ENCODE measurements at places on chromosomes 3 and 15.

DNA sequence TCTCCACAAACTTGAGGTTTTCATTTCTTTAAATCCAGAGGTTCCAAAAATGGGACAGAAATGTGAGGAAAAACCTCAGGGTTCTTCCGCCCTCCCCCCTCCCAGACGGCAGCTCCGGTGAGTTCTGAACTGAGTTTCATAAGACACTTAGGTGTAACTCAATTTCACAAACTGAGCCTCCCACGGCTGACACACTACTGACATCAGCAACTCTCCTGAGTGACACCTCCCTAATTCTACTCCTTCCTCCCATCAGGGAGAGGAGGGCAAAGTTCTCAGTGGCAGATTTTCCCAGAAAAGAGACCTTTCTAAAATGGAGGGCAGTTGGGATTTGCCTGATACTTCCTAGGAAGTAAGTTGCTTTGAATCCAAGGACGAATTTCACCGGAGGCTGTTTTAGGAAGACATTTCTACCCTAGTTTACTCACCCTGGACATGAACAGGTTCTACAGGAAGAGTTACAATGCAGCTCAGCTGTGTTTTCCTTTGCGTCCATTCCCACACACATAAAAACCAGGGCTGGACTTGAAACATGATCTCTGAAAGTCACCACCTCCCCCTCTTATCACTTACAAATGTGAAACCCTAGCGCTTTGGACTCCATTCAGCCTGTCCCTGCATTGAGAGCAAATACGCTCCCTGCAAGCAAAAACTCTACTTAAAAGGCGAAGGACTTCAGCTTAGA is 78.1 kb upstream of the LMOD3 start:
- no peak for DNase-seq

DNA sequence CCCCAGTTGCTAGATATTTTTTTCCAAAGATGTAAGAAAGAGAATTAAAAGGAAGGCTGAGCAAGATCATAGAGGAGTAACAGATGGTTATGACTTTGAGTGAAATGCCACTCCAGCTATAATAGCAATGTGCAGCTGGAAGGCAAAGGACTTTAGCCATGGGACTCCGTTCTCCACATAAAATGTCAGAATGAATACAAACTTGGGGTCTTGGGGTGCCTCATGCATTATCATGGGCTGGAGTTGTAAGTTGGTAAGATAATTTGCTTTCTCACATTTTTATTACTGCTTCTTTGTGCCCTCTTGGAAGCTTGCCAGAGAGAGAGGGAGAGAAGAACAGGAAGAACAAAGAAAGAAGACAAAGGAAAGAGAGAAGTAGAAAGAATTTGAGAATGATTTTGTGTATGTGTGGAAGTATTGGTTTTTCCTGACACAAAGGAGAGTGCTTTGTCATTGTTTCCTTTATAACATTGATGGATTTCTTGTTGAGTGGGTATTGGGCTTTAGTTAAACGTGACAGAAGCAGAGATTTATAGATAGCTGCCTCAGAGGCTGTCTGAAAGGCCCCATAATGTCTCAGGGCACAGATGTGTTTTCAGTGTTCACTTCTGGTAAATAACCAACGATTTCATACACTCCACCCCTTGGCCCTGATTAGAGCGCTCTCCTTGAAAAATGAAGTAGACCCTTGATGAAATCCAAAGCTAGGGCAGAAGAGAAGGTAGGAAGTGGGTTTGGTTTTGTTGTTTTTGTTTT is 715.3 kb downstream of the NR2F2 start:
- no peak for DNase-seq

DNA sequence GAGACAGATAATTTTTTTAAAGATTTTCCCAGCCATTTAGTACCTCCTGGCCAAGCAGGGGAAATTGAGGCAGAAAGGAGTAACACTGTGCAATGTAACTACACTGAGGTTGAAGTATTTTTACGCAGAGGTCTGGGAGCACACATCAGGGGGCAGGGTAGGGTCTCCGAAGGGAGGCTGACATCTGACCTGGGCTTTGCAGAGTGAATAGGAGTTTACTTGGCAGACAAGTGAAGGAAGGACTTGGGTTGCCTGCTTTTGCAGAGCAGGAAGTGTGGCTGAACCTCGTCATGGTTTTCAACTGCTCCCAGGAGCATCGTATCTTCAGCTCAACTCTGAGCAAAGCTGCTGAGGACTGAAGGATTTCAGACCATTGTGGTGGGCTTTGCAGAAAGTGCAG is 66.2 kb downstream of the LRRK1 start:
- no peak for DNase-seq

- no peak for DNase-seq
Observed at GRCh38 chr3:150252462-150252861, 155.6 kb upstream of the TSC22D2 start.

- no peak for DNase-seq
Observed at GRCh38 chr15:41289953-41290352, 42.4 kb downstream of the OIP5 start.

DNA sequence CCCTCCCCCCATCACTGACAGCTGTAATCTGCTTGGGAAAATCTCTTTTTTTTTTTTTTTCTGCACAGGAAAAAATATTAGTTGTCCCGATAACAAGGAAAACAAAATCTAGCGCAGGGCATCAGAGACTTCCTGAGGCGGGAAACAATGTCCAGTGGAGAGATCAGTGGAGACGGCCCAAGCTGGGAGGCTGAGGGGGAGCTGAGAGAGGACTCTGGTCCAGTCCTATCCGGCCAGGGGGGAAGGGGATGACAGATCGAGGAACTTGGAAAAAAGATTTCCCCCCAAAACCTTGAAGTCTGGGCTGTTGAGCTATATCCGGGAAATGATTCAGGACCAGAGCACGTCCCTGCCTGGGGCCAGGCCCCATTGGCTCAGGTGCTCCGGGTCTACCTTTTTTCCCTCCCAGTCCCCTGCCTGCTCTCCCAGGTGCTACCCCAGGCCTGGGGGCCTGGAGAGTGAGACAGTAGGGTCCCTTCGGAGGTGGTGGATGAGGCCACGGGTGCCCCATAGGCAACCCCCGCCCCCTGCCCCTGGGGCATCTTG is 14.0 kb upstream of the DLL4 start:
- DNase-seq: no peak

- peak; percentile 20 for DNase-seq
Observed at GRCh38 chr3:99686955-99687612, 48.7 kb downstream of the COL8A1 start.

- DNase-seq: no peak
Observed at GRCh38 chr3:53545310-53545995, 51.0 kb downstream of the CACNA1D start.

GRCh38 chr15:65373163-65373651 is 4.6 kb downstream of the IGDCC3 start:
- DNase-seq: peak; percentile 69

- DNase-seq: no peak
Observed at GRCh38 chr15:55740981-55741832, 1.7 kb downstream of the PRTG start.

DNA sequence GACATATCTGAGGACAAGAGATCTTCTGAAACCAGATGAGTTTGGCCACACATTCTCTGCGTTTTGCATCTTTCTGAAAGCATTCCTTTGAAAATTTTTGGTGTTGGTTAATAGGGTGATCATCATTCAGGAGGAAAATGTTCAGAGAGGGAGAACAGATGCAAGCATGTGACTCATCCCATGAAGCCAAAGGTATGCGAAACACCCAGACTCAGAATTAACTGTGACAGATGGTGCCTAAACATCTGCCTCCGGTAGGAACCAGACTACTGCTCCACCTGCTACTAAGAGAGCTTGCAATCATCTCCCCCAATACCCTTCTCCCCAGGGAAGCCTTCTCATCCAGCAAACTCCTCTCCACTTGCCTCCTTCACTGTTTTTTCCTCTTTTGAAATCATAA is 46.2 kb downstream of the TRIM69 start:
- DNase-seq: peak; percentile 100

DNA sequence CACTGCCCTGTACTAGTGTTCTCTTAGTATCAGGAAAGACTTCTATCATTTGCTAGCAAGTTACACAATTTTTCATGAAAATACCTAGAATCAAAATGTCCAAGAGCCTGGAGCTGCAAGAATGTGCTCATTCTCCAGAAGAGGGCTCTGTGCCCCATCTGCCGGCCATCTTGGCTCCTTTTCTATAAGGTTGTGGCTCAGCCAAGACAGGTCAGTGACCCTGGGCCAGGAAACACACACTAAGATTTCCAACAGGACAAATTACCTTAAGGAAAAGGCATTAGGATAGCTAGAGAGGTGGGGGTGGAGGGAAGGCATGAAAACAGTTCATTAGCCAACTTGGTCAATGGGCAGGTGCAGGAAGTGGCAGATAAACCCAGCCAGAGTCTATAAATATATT is 20.7 kb downstream of the TIMP4 start:
- no peak for DNase-seq

- no peak for DNase-seq
Observed at GRCh38 chr3:143298380-143298779, 178.8 kb downstream of the CHST2 start.

DNA sequence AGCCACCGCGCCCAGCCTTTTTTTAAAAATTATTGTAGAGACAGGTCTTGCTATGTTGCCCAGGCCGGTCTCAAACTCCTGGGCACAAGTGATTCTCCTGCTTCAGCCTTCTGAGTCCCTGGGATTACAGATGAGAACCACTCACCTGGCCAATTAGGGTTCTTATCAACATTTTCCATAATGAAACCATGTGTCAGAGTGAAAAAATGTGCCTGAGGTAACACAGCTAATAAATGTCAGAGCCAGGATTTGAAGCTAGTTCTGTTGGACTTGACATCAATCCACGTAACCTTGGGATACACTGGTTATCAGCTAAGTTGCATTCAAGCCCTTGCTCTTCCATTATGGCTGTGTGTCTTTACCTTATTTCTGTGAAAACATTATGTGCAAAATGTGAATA is 29.1 kb downstream of the CHST14 start:
- DNase-seq: no peak

DNA sequence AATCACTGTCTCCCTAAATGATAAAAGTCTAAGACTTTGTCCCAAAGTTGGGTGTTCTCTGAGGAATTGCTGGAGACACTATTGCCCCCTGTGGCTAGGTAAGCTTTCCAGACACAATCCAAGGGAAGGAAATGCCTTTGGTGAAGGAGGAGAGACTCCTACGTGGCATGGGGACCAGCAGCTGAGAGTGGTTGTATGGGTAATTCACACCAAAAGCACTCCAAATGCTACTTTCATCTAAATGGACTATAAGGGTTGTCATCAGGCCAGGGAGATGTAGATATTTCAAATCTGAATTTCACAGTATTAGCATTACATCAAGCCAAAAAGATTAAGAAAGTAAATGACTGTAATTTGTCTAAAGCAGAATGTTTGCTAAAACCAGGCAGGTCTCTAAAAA is 400.8 kb upstream of the THBS1 start:
- DNase-seq: no peak

- no peak for DNase-seq
Observed at GRCh38 chr3:144324076-144324475, 352.5 kb downstream of the DIPK2A start.

DNA sequence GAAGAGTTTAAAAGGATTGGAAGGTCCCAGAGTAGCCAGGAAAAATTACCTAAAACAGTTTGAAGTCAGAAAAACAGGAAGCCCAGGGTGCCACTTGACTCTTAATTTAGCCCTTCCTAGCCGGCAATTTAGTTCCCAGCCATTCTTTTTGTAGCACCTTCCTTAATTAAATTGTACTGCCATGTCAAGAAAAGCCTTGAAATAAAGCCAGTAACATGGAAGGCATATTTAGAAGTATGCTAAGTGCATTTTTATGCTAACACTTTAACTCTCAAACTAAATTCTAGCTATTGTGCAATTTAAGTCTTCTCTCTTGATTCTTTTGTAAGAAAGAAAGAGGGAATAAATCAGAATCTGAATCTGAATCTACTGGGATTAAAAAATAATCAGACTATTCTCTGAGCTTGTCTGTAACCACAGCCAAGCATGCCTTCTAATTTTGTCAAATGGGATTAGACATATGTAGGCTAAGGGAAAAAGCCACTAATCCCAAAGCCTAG is 43.2 kb downstream of the MAP3K13 start:
- no peak for DNase-seq

DNA sequence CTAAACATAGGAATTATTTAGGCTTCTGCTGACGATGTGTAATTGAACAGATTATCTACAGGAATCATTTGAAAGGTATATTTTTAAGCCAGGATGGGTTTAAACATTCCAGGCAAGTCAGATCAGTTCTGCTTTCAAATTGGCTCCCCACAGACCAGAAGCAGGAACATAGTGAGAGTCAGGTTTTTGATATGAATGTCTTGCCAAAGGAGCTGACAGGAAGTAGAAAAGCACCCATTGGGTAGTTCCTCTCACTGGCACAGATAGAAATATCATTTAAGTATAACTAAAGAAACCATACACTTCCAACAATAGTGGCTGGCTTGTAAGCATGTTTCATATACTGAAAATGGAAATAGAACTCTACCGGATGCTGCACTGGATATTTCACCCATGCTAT is 95.2 kb downstream of the CLDN1 start:
- DNase-seq: no peak

DNA sequence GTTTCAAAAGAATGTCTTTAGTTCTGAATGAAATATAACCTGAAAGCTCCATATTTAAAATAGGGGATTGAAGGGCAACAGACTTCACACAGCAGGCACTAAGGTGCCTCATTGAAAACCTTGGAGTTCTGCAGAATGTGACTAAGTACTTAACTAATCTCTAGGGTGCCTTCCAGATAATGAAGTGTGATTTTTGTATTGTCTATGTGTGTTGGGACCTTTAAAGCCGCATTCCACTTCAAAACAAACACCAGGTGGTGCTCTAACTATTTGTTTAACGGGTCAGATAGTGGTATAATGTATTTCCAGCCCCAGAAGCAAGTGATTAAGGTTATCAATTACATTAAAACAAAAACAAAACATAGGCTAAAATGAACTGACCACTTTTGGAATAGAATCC is 28.0 kb downstream of the TFG start:
- peak; percentile 27 for DNase-seq

DNA sequence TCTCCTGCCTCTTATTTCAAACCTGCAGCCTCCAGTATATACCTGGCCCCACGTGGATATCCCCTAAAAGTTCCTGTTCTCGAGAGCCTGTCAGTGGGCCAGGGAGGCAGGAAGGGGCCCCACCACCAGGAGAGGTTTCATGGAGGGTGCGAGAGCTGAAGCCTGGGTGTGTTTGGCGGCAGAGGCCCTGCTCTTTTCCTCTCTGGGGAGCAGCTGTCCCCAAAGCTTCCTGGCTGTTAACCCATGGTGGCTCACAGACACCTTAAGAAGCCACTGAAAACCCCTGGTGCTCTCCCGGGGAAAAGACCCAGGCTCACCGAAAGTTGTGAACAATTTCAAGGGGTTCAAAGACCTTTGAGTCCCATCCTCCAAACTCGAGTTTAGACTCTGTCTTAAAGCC is 1.1 kb downstream of the PRRT3 start:
- DNase-seq: no peak
